ENCODE measurements at places on chromosomes 2 and 18.

- DNase-seq: no peak
Measured at GRCh38 chr2:237324405-237324831, 89.5 kb downstream of the COL6A3 start.

GRCh38 chr18:73690222-73690621 is 457.4 kb downstream of the FBXO15 start:
- no peak for DNase-seq

DNA sequence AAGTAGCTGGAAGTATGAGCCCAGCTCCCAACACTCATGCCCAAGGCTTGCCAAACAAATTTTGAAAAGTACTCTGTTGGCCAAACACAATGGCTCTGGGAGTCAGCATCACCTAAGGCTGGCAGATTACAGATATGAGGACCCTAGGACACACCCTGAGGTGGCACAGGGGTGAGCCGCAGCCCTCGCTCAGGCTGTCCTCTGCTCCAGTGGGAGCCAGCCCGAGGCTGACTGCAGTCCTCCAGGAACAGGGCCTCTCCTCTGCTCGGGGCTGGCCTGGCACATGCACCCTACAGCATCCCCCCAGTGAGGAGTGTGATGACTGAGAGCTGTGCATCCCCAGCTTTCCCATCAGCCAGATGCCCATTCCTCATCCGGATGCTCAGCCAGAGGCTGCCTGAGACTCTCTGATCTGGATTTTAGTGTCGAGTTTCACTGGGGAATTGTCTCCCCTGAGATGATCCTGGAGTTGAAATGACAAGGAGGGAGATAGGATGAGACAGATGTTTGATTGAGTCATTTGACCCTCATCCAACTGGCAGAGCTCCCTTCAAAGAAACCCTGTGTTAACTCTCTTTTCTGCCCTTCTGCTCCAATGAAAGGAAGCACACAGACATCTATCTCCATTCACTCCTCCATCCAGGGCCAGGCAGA is 269.3 kb upstream of the NCKAP5 start:
- no peak for DNase-seq

DNA sequence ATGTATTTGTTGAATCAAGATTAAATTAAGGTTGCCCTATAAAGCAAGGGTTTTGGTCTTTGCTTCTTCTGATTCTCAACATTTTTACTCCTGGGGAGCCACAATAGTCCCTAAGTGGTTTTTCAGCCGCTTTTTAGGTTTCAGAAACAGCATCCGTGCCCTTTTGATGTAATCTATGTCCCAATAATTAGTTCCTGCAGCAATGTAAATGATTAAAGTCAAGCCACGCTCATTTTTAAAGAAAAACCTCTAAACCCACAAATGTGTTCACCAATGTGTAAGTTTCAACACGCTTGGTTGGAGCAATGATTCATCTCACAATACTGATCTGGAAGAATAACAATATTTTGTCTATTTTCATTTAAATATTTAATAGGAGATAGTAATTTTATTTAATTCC is 5.6 kb downstream of the ARL4C start:
- DNase-seq: no peak

DNA sequence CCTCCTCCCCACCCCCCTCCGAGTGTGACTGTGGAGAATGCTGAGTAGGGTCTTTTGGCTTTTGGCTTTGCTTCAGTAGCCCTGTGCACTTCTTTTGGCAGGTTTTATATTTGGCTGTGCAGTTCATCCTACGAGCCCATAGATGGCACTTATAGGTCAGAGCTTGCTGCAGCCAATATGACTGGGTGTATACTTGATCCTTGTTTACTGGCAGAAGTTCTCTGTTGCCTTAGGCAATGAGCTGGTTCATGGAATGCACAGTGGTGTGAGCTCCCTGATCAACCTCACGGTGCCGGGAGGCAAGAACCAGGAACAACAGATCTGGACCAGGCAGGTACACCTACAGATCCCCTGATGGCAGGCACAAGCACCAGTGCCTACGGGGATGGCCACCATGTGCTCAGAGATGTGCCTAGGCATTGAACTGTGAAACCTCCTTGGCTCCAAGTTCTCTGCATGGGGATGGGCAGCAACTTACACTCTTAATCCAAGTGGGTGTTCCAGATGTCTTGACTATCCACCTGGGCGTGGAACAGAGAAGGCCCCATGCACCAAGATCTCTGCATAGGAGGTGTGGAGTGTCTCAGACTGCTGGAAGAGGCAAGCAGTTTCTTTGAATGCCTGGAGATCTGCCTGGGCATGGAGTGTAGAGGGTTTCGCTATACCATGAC is 190.4 kb downstream of the KIAA1328 start:
- no peak for DNase-seq

DNA sequence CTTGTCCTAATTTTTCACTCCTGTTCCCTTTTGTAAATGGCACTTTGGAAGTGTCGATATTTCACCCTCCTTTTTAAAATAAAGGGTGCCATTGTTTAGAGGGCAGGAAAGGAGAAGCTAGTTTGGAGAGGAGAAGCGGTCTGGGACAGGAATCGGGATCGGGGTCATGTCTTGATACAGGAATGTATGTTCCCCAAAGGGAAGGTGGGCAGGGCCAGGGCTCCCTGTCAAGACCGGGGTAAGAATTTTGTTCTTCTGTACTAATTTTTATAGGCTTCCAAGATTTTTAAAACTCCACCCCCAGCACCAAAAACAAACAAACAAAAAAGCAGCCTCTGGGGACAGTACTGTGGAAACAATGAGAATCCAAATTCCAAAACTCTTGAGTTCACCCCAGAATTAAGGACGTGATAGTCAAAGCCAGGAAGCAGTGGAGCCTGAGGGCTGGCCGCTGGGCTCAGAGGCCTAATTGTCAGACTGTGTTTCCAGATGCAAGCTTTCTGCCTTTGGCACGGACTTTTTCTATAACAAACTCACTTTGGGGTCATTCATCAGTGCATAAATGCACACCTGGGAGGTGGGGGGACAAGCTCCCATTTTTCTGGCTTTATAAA is 250.4 kb upstream of the SIX2 start:
- no peak for DNase-seq

- no peak for DNase-seq
Measured at GRCh38 chr2:238523158-238524110, 96.7 kb downstream of the ASB1 start.

DNA sequence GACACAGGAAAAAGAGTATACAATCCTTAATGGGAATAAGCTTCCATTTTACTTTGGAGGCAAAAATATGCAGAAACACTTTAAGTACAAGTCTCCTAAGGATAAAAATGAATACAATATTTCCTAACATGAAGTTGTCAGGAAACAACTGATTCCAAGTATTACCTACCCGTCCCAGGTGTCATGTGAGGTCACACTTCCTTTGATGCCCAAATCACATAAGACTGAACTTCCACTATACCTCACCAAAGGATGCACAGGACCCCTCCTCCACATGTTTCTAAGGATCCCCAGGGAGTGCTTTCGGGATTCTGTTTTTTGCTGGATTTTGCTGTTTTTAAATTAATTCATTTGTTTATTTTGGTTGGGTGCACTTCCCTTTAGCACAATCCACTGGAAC is 438.5 kb upstream of the TCF4 start:
- DNase-seq: no peak

- no peak for DNase-seq
Measured at GRCh38 chr2:112153179-112153490, 14.9 kb downstream of the FBLN7 start.

DNA sequence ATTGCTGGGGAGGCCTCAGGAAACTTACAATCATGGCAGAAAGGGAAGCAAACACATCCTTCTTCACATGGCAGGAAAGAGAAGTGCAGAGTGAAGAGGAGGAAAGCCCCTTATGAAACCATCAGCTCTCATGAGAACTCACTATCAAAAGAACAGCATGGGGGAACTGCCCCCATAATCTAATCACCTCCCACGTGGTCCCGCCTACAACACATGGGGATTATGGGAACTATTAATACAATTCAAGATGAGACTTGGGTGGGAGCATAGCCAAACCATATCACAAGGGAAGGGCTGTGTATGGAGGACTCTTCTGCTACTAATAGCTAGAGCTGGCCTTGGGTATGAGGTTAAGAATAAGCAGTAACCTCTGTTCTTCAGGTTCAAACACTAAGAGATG is 8.8 kb upstream of the SETBP1 start:
- no peak for DNase-seq

DNA sequence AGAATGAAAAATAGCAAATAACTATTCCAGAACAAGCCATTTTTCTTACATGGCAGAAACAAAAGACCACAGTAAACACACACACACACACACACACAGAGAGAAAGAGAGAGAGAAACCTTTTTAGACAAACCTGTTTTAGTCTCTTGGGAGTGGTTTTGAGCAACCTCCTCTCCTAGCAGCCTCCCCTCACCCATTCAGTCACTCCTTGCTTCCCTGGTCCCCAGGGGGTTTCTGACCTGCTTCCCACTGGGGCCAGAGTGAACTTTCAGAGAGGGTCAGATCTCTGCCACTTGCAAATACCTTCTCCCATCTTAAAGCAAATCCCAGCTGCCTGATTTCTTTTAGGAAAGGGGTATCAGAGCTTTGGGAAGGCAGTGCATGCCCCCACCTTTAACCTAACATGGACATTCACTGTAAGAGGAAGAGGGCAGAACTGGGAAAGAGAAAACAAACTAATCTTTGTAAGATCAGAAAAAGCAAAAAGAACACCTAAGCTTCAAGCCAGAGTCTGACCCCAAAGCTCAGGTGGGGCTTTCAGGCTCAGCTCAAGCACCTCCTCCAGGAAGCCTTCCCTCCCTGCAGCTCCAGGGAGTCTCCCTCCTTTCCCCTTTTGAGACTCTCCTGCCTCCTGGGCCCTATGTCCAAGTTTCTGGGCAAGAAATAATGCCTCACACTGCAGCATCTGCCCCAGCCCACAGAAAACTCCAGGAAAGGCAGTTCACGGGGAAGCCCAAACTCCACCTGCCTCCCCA is 2.7 kb downstream of the SDC1 start:
- no peak for DNase-seq

Data from activated CD4-positive, CD25-positive, alpha-beta regulatory T cell (primary cell).